Naive thymus-derived CD8-positive, alpha-beta T cell (primary cell): ENCODE measurements at places on chromosomes 5 and 9.

- no peak for DNase-seq
Measured at GRCh38 chr5:647311-647710, 35.2 kb downstream of the CEP72 start.

GRCh38 chr5:122494109-122494508, 182.1 kb downstream of the SNCAIP start:
- DNase-seq, result no peak

DNA sequence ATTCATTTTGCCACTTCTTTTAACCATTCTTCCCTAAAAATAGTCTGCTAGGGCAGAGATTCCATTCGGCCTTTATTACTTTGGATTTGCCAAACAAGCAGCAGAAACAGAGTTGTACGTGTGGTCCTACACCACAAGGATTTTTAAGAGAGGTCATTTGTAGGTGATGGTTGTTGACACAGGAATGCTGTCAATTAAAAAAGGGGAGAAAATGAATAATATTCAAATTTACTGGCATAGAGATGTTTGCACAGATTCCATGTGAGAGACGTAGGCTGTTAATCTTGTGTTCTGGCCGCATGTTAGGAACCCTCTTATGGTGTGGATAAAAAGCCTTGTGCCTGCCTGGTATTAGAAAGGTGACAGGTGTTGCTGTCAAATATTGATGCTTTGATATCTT, 34.9 kb downstream of the TRIO start:
- DNase-seq, result no peak

DNA sequence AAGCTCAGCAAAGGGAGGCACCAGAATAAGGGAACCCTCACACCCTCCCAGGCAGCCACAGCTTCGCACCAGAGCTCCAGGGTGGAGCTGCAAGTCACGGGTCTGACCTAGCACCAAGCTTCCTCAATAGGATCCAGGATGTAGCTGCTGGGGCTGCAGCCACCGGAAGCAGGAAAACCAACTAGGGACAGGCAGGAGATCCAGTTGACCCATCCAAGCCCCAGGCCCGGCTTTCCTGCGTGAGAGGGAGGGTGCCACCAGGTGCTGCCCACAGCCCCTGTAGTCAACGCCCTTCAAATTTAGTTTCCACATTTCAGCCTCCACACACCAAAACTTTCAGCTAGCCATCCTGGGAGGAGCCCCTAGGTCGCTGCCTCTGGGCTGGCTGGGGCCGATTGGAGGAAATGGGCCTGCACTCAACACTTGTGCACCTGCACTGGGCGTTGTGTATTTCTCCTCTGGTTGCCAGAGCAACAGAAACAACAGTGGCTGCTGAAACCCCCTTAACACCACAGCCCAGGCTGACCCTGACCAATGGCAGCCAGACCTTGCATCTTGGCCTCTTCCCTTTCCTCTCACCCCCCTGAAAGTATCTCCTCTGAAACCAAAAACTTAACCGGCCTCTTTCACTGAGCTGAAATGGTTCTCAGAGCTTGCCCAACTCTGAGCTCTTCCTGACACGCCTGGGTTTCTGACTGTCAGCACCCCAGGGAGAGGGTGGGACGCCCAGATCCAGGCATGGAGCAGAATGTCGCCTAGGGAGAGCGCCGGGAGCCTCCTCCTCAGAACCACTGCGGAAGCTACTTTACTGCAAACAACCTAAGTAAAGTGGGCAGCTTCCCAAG, 226.5 kb upstream of the MAP3K1 start:
- peak; percentile 81 for DNase-seq

DNA sequence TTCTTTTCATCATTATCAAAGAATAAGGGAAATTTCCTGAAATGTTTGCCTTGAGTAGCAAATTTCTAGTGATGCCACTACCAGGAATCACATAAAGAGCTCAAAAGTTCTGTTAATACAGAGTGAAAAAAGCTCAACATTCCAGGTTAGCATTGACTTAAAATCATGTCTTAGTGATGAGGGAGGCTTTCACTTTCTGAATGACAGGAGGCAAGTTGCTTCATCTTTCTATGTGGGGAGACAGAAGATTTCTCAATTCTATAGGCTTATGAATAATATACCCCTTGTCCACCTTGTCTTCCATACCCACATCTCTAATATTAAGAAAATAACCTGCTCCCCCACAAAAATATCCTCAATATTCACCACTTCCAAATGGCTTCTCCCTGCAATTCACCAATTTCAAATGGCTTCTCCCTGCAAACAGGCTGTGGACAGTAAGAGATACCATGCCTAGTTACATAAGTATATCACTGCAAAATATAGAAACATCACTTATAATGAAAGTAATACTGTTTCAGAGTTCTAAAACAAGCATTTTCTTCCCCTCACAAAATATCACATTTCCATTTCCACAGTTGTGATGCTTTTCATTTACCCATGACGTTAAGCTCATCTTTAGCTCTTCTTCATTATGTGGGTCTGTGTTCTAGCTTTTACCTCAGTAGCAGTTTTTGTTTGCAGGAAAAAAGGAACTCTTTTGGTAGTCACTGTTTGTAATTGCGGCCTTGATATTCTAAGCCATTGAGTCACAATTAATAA, 2.2 kb upstream of the JAK2 start:
- no peak for DNase-seq

DNA sequence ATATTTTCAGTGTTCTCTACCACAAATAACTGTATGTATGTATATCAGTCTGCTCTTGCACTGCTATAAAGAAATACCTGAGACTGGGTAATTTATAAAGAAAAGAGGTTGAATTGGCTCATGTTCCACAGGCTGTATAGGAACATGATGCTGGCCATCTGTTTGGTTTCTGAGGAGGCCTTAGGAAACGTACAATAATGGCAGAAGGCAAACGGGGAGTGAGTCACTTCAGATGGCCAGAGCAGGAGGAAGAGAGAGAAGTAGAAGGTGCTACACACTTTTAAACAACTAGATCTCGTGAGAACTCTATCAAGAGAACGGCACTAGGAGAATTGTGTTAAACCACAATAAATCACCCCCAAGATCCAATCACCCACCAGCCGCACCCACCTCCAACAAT, 121.7 kb downstream of the ADAMTS6 start:
- DNase-seq, result no peak

DNA sequence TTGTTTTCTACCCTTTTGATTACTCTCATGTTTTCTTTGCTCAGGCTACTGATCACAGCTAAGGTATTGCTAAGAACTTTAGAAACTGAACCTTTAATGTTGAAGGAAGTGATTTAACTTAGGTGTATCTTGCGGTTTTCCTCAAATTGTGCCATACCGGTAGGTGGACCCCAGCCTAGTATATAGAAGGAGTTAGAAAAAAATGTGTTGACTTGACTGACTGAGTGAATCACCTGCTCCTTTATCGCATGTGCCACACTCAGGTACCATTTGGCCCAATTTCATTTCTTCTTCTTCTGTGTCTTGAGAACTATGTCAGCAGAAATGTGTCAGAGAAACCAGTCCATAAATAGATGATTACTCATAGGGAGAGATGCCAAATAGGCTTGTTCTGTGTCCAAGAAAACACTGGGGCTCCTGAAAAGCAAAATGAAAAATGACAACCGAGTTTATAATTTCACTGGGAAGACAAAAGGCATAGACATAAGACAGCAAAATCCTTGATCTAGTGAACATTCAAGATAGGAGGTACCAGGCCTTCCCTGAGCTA, 19.4 kb downstream of the PLPPR1 start:
- DNase-seq, result no peak

GRCh38 chr5:180829726-180830125, 27.1 kb upstream of the MGAT1 start:
- no peak for DNase-seq
